ENCODE measurements at places on chromosomes 16 and 17. TPM values are rescaled to one million over a fixed set of nuclear protein-coding genes. Genes with fewer than 3 reads are reported as not detected.

The MBTPS1 gene
- total RNA-seq = 46.6 TPM

The SPATA20 gene
- 35.6 TPM for total RNA-seq

The ODAD4 gene
- not detected for total RNA-seq

The ACSM3 gene
- total RNA-seq = 0.88 TPM

The RGS11 gene
- total RNA-seq = 0.56 TPM

The GPR139 gene
- not detected for total RNA-seq

The ADCY7 gene
- 33.1 TPM for total RNA-seq

The KRTAP2-3 gene
- 0.21 TPM for total RNA-seq

The KIF2B gene
- total RNA-seq = not detected

The CNTNAP1 gene
- 4.2 TPM for total RNA-seq

The HS3ST2 gene
- total RNA-seq = 0.35 TPM

The MT1G gene
- not detected for total RNA-seq

The DNAAF8 gene
- not detected for total RNA-seq

The WNK4 gene
- total RNA-seq = not detected

The HAP1 gene
- 7.3 TPM for total RNA-seq

The ABCA5 gene
- total RNA-seq = 3.6 TPM

The CDH1 gene
- total RNA-seq = 224 TPM

The TBC1D3K gene
- not detected for total RNA-seq

The XAF1 gene
- total RNA-seq = 0.21 TPM

The ASIC2 gene
- total RNA-seq = not detected

The KRTAP2-4 gene
- total RNA-seq = not detected

The SLC6A2 gene
- total RNA-seq = 0.23 TPM

The CACNG1 gene
- not detected for total RNA-seq

The ZNF205 gene
- 20.3 TPM for total RNA-seq

The TBC1D26 gene
- total RNA-seq = not detected

The IGFALS gene
- total RNA-seq = not detected

The ZNF830 gene
- 9.3 TPM for total RNA-seq

The OR2C1 gene
- not detected for total RNA-seq

The PITPNC1 gene
- total RNA-seq = 13.8 TPM

Measured in airway epithelial cell (primary cell).